ENCODE measurements at places on chromosomes 16 and 17. TPM values are rescaled to one million over a fixed set of nuclear protein-coding genes. Genes with fewer than 3 reads are reported as not detected.

DNA sequence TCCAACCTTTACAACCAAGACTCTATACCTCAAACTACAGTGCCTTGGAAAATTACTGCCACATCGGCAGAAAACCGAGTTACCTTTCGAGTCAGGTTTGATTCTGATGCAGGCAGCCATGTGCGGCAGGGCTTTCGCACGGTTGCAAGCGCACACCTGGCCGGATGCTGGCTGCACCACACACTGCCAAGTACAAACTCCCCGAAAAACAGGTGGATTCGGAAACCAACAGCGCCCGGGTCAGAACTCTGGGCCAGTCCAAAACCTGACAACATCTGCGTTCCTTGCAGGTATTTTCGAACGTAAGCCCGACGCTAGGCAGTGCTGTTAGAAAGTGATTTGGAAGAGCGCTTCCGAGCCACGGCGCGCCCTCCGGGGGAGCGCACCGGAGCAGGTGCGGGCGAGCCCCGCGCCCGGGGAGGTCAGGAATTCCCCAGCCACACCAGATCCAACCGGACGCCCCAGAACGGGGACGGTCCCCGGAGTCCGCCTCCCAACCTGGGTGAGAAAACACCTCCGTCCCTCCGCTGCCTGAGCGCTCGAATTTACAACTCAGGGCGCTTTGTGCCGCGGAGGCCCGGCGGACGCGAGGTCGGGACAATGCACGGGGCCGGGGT is 1.2 kb downstream of the USP7 start:
- peak overlapping the region; percentile 51 for H3K4me3 ChIP-seq
- peak; percentile 52 for DNase-seq
- H3K27ac ChIP-seq, result peak overlapping the region; percentile 72

GRCh38 chr17:35809855-35810461 is 674 bp downstream of the TAF15 start:
- no peaks in the 10 kb centered on the region for H3K27me3 ChIP-seq
- peak overlapping the region; percentile 83 for H3K27ac ChIP-seq
- no peaks in the 10 kb centered on the region for H3K36me3 ChIP-seq
- no peak for DNase-seq
- peak overlapping the region; percentile 83 for H3K4me3 ChIP-seq

DNA sequence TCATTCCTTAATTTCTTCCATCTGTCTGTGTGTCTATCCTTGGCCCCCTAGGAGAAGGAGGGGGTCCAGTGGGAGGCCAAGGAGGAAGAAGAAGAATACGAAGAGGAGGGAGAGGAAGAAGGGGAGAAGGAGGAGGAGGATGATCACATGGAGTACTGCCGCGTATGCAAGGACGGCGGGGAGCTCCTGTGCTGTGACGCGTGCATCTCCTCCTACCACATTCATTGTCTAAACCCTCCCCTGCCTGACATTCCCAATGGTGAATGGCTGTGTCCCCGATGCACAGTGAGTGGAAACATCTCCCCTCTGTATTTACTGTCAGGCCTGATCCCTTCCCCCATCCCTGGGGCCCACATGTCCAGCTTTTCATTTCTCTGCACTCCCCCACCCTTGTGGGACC is 6.3 kb downstream of the CHD3 start:
- peaks cover 84% of the 10 kb centered on the region for H3K36me3 ChIP-seq
- H3K4me3 ChIP-seq, result no peak overlapping the region
- H3K27me3 ChIP-seq, result no peaks in the 10 kb centered on the region
- no peak overlapping the region for H3K27ac ChIP-seq

DNA sequence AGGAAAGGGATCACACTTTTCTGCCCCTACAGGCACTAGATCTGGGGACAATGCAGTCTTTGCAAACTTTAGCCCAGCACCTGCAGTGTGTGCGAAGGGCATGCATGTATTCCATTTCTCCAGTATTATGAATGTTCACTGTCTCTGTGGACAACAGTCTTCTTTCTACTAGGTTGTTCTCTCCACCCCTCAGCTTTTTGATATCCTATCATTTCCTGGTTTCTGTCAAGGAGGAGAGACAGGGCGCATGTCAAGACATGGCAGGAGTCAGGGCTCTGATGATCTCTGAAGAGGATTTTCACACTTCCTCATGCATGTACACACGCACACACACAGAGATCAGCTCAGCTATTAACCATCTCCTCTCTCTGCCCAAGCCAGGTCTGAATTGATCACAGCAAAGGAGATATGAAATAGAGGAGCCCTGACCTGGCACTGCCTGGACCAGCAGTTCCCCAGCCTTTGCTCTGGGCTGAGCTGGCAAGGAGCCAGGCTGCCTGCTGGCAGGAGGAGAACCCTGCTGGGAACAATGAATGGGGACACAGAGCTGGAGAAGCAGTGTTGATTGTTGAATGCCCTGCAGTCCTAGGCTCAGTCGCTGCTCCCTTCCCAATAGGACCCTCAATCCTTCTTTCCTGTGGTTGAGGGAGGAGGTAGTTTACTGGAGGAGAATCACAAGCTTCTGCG is 2.6 kb downstream of the GPR179 start:
- H3K4me1 ChIP-seq, result no peaks in the 10 kb centered on the region
- H3K4me3 ChIP-seq, result no peak overlapping the region
- no peaks in the 10 kb centered on the region for H3K27me3 ChIP-seq
- no peaks in the 10 kb centered on the region for H3K36me3 ChIP-seq
- no peak for DNase-seq
- no peak overlapping the region for H3K27ac ChIP-seq

DNA sequence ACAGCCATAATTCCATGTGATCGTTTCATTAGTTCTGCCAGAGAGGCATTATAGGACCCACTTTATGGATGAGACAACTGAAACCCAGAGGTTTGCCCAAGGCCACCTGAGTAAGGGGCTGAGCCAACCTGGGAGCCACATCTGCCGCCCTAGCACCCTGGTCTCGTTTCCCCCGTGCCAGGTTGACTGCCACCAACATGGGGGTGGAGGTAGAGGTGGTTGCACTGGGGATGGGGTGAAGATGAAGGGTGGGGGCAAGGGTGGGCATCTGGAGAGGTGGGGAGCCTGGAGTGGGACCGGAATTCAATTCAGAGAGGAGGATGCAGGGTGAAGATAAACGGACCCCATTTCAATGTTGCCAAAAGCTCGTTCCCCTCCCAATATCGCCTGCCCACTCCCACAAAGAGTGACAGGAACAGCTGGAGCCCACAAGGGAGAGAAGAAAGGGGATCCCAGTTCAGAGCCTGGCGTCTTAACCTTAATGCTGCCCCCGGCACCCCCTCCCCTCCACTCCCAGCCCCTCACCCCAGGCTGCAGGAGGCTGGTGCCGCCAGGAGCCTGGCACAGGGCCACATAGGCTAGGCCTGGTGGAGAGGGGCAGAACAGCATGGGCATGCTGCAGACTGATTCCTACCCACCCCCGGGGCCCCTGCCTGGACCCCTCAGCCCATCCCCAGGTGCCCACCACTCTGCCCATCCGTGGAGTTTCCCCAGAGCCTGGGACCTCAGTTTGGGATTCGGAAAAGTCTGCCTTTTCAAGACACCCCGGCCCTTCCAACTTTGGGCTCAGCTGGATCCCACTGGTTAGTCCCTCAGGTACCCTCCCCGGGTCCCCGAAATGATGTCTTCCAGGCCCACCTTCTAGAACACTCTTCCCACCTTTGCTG is 29.6 kb downstream of the NGFR start:
- H3K4me1 ChIP-seq, result peaks cover 4% of the 10 kb centered on the region
- H3K4me3 ChIP-seq, result no peak overlapping the region
- no peak overlapping the region for H3K27ac ChIP-seq
- no peak for DNase-seq

DNA sequence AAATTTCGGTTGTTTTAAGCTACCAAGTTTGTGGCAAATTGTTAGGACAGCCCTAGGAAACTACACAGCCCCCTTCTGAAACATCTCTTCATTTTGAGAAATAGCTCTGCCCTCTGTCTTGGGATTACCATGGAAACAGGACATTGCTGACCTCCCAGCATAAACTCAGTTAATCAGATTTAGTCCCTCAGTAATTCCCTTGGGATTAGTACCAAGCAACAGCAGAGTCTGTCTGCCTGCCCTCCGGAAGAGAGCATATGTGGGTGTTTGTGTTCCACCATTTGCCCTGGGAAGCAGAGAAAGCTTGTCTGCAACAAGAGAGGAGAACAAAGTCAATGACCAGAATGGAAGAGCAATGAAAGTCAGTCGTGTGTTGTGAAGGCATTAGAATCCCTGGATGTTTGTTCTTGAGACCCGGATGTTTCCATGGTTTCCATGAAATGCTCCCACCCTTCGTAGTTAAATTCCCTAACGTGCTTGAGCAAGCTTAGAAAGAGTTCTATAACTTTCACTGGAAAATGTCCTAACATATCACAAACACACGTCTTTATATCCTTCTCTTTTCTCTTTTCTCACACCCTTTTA is 26.2 kb downstream of the NUDT7 start:
- no peak overlapping the region for H3K27ac ChIP-seq
- DNase-seq, result no peak
- no peaks in the 10 kb centered on the region for H3K36me3 ChIP-seq
- no peak overlapping the region for H3K4me3 ChIP-seq

- no peaks in the 10 kb centered on the region for H3K36me3 ChIP-seq
- H3K27ac ChIP-seq, result no peak overlapping the region
- no peaks in the 10 kb centered on the region for H3K27me3 ChIP-seq
Measured at GRCh38 chr16:65313936-65314626, 192.2 kb upstream of the CDH11 start.

DNA sequence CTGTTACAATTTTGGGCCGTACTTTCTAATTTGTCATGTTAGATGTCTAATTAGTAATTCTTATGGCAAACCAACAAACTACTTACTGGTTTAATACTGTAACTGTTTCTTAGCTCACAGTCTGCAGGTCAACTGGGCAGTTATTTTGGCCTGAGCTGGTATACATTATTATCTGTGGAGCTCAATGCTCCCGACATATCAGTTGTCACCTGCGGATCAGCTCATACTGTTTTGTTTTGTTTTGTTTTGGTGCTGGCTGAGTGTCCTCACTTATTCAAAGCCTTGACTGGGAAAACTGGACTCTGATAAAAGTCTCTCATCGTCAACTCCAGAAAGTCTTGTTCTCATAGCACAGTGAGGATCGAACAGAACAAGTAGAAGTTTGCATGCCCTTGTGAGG is 1060.6 kb upstream of the CDH8 start:
- DNase-seq, result no peak
- no peak overlapping the region for H3K4me3 ChIP-seq
- no peaks in the 10 kb centered on the region for H3K27me3 ChIP-seq
- H3K4me1 ChIP-seq, result no peaks in the 10 kb centered on the region
- H3K36me3 ChIP-seq, result no peaks in the 10 kb centered on the region

DNA sequence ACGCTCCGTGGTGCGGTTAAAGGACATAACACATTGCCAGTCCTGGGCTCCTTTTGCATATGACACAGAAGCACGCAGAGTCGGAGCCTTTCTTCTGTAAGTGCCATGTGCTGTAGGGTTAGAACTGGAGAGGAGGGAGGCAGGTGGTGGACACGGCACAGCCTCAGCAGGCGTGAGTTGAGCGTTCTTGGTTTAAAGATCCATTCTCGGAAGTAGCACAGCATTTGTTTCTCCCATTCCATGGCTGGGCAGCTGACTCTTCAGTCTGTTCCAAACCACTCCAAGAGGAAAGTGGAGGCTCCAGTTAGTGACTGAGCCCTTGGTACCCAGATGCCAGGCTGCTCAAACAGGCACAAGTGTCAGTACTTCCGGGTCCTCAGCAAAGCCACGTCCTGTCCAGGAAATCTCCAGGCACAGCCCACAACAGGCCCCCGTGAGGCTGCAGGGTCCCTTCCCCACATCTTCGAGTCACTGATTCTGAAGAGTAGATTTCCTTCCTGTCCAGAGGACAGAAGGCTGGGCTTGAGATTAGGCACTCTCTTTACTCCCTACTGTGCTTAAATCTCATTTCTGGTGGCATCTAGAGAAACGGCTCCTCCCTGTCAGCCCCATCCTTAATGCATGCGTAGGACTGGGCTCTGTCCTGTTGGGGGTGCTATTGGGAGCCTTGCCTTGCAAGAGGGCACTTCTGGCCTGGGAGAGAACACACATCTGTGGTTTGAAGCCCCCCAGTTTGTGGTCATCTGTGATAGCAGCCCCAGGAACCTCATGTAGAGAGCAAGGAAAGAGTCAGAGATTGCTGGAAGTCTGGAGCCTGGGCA is 39.6 kb upstream of the NAT9 start:
- H3K36me3 ChIP-seq, result peaks cover 6% of the 10 kb centered on the region
- H3K27ac ChIP-seq, result no peak overlapping the region
- H3K27me3 ChIP-seq, result no peaks in the 10 kb centered on the region
- no peaks in the 10 kb centered on the region for H3K4me1 ChIP-seq
- DNase-seq, result no peak
- no peak overlapping the region for H3K4me3 ChIP-seq

DNA sequence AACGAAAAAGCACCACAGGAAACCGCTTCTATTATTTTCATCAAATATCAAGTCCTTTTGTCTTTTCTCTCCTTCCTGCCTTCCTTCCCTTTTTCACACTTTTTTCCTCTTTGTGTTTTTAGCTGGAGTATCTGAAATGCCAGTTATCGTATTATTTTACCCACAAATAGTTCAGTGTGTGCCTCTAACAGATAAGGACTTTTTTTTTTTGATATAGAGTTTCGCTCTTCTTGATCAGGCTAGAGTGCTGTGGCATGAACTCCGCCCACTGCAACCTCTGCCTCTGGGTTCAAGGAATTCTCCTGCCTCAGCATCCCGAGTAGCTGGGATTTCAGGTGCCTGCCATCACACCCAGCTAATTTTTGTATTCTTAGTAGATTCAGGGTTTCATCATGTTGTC is 10.7 kb downstream of the DNAAF1 start:
- peaks cover 4% of the 10 kb centered on the region for H3K27me3 ChIP-seq
- no peaks in the 10 kb centered on the region for H3K36me3 ChIP-seq
- DNase-seq, result no peak
- H3K4me1 ChIP-seq, result no peaks in the 10 kb centered on the region
- no peak overlapping the region for H3K27ac ChIP-seq

DNA sequence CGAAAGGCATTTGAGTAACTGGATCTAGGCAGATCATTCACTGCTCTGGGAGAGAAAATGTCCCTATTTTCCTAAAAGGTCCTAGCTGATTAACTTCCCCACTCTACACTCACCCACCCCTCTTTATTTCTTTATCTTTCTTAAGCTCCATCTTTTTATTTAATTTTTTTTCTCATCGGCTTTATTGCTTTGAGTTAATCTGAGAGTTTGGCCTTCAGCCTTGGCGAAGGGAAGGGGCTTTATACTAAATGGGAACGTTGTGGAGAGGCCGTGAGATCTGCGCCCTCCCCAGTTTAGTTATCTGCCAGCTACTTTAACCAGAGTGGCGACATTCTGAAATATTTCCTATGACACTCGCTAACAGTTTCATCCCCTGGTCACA is 882 bp upstream of the TOX3 start:
- H3K27ac ChIP-seq, result no peak overlapping the region
- no peaks in the 10 kb centered on the region for H3K36me3 ChIP-seq
- H3K4me1 ChIP-seq, result no peaks in the 10 kb centered on the region
- H3K4me3 ChIP-seq, result no peak overlapping the region
- DNase-seq, result no peak
- H3K27me3 ChIP-seq, result no peaks in the 10 kb centered on the region

GCGR gene
- not detected for polyA plus RNA-seq

C17orf78 gene
- polyA plus RNA-seq, result not detected

CD300LB gene
- polyA plus RNA-seq, result not detected

CCR7 gene
- polyA plus RNA-seq, result 286 TPM

GPR179 gene
- not detected for polyA plus RNA-seq

IRX3 gene
- polyA plus RNA-seq, result not detected

CRYM gene
- not detected for polyA plus RNA-seq
